CD4-positive, alpha-beta T cell treated with Interferon alpha-2 for 1 hour (primary cell): ENCODE measurements at places on chromosomes 6 and 20.

DNA sequence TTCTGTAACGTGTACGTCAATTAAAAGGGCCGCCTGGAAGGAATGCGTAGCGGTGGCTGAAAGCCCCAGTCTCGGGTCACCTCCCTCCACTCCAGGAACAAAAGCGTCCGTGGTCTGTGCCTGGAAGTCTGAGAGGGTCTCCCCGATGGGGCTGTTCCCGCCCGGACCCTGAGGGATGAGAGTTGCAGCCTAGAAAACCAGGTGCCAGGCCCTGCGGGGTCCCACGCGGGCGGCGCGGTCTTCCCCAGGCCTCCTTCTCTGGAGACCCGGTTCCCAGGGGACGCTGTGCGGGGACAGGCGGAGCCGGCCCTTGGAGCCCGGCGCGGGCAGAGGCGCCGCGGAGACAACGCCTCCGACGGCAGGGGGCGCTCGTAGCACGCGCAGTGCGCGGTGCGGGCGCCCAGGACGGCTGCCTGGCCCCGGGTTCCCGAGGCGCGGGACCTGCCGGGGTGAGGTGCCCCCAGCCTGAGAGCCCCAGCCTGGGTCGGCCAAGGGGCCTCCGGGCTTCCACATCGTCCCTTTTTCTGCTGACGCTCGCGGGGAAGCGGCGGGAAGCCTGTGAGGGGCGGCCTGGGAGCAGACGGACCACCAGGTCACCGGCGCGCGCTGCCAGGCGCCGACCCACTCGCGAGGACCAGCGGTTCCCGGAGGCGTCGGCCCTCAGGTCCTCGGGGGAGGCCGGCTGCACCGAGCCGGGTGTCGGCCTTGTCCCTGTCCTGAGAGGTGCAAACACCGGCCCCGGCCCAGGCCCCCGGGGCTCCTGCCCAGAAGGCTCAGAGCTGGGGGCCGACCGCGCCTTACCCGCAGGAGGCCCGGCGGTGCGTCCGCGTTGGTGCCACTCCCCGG is 5.3 kb upstream of the FOXC1 start:
- DNase-seq: peak; percentile 38

GRCh38 chr20:34345402-34345736 is 17.7 kb upstream of the ITCH start:
- DNase-seq: no peak

GRCh38 chr6:165733489-165733791 is 70.4 kb upstream of the PDE10A start:
- no peak for DNase-seq

- no peak for DNase-seq
Measured at GRCh38 chr20:33301192-33301930, 18.3 kb downstream of the BPIFB1 start.

- no peak for DNase-seq
Measured at GRCh38 chr20:59390437-59390836, 90.0 kb downstream of the EDN3 start.

- no peak for DNase-seq
Measured at GRCh38 chr6:168648240-168649125, 207.5 kb downstream of the SMOC2 start.

DNA sequence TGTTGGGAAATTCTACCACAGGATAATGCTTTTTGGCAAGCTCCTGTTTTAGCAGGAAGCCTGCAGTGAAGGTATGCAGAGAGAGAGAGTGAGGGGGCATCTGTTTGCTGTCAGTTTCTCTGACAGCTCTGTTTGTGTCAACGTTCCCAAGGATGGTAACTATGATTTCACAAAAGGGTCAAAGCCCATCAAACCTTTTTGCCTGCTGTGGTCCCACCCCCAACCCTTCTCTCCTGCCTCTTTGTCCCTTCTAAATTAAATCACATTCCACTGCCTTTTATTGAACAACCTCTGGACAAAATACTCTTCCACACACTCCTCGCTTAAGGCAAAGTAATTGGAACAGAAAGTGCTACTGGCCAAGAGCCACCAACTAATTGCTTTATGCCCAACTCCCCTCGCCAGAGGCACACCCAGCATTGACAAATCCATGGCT is 128.3 kb downstream of the TSHZ2 start:
- no peak for DNase-seq

DNA sequence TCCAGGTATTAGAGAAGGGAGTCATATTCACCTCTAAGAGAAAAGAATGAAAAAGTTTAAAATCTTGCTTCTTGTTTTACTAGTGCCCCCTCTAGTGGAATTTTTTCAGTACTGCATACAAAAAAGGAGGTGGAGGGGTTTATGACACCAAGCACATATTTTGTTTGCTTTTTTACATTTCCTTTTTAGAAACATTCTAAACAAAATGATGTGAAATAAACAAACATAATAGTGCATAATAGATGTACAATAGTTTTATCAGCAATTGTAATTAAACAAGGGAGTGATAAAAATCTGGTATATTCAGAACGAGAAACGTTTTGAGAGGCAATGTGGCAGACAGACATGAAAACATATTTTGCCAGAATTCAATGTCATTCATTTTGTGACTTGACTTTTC is 111.0 kb upstream of the TFAP2D start:
- DNase-seq: no peak

DNA sequence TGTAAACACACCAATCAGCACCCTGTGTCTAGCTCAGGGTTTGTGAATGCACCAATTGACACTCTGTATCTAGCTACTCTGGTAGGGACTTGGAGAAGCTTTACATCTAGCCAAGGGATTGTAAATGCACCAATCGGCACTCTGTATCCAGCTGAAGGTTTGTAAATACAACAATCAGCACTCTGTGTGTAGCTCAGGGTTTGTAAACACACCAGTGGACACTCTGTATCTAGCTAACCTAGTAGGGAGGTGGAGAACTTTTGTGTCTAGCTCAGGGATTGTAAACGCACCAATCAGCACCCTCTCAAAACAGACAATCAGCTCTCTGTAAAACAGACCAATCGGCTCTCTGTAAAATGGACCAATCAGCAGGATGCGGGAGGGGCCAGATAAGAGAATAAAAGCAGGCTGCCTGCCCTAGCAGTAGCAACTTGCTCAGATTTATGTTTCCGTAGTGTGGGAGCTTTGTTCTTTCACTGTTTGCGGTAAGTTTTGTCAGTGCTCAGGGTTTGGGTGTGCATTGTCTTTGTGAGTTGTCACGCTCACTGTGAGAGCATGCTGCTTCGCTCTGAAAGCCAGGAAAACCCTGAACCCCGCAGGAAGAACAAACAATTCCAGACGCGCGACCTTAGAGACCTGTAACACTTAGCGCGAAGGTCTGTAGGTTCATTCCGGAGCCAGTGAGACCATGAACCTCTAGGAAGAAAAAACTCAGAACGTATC is 37.0 kb downstream of the RIOK1 start:
- no peak for DNase-seq

DNA sequence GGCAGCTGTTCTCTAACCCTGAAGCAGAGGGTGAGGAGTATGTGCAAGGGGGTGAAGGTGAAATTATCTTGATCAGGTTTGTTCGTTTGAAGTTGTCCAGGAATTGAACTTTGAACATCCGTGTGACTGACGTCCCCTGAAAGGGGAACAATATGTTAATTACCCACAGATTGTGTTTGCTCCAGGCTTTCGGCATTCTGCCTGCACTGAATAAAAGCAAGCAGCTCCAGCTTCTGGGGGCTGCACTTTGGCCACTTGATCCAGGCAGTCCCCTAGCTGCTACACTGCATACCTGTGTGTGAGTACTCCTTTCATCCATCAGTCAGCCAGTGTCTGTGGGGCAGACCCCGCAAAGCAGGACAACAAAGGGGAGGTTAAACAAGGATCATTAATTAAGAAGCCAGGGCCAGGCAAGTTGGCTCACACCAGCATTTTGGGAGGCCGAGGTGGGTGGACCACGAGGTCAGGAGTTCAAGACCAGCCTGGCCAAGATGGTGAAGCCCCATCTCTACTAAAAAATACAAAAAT is 104.8 kb upstream of the BTN3A2 start:
- no peak for DNase-seq

DNA sequence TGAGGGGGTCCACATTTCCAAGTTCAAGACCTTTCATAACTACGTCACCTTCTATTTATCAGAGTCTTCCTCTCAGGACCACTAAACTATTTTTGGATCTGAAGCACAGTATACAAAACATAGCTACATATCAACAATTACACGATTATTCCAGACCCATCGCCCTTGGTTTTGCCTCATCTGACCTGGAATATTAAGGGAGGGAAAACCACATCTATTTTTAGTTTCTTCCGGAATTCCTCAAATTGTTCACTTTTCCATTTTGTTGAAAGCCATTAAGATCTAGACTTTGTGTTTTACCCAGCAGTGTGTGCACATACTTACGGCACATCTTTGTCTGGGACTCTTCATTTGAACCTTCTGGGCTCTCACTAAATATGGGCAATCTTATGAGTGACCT is 12.0 kb upstream of the ADGRF5 start:
- DNase-seq: no peak

- DNase-seq: no peak
Measured at GRCh38 chr6:74734901-74735300, 471.0 kb downstream of the COL12A1 start.

DNA sequence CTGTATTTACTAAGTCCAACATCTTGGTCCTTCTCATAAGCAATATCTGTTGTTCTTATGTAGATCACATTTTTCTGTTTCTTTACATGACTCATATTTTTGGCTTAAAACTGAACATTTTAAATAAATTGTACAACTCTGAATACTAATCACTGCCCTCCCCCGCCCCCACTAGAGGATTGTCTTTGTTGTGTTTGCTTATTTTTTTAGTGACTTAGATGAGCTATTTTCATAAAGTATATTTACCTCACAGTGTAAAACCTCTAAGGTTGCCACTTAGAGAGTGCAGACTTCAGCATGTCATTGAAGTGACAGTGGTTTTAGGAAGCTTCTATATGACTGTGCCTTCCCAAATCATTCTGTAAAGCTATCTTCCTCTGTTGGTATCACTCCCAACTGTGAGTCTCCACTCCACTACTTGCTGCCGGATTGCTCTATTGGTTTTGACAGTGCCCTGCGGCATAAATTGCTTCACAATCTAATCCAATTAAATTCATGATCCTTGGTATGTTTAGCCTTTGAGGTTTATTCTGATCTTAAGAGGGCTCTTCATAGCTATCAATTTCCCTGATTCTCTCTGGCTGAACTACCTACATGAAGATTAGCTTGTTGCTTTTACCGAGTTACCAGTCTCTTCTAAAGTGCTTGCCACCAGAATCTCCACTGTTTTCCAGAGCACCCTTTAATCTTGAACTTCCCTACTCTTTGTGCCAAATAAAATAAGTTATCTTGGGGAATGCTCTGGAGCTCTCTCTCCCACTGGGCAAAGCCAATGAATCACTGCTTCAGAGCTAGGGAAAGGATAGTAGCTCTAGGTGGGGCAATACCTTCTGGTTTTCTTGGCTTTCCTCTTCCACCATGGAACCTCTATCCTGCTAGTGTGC is 33.0 kb downstream of the SPTLC3 start:
- DNase-seq: no peak

DNA sequence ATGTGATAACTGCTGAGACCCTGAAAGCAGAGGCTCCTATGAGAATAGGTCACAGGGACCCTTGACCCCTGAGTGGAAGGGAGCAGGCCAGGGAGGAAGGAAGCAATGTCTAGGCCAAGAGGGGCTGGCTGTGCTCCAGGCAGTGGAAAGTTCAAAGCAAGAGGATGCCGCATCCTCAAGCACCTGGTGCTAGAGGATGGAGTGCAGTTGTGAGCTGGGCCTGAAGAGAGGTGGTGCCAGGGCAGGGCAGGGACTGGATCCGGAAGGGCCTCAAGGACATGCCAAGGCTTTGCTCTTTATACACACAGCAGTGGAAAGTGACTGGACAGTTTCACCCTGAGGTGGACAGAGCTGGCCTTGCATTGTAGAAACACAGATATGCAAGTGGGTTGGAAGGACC is 97.0 kb downstream of the SLC22A3 start:
- no peak for DNase-seq

DNA sequence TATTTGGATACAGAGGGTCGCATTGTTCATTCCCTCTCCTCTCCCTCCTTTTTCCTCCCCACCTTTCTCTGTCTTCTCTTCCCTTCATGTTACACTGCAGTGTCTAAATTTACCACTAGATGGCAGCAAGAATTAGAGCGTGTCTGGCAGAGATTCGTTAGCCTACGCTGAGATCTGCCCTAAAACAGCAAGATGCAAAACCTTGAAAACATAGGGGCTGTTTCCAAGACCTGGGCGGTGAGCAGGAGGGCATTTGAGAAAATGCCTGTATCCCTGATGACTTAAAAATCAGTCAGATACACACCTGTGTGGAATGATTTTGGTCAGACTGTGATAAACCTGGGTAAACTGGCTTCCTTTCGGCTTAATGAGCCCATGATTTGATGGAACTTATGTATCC is 101.5 kb upstream of the ISM1 start:
- DNase-seq: peak; percentile 72

DNA sequence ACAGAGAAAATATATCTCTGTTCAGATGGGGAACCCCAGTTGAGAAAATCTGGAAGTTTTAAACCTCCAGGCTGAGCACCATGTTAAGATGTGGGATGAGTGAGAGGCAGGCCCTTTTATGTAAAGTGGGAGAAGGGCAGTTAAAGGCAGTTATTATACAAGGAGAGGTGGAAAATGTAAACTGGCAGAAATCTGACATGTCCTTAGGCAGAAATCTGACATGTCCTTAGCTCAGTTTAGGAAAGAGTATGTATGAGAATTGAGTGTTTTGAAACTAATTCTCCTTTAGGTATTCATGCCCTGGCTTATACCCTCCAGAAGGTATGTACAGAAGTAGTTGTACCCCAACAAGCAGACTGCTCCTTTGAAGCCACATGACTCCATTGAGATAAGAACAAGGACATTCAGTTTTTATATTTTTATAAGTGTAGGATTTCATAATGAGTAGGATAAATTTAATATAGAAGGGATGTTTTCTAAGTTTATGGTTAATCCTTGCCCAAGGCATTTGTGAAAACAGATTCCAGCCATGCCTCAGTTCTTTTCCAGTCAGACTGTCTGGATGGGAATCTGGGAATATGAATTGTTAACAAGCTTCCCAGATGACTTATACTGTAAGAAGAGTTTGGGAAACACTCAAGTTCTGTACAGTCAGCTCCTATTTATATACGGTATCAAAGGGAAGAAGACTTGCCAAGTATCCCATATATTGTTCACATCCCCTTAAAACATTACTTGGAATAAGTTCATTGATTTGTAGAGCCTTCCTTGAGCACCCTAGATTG is 87.7 kb downstream of the SCAND1 start:
- DNase-seq: no peak
